Activated CD4-positive, CD25-positive, alpha-beta regulatory T cell treated with anti-CD3 and anti-CD28 coated beads, Interleukin-2, amount 50 U/mL, for 72 hours (primary cell): ENCODE measurements at places on chromosomes 5 and 9.
A peak's percentile ranks its signal among the peaks of the same experiment; 100 is the strongest.

DNA sequence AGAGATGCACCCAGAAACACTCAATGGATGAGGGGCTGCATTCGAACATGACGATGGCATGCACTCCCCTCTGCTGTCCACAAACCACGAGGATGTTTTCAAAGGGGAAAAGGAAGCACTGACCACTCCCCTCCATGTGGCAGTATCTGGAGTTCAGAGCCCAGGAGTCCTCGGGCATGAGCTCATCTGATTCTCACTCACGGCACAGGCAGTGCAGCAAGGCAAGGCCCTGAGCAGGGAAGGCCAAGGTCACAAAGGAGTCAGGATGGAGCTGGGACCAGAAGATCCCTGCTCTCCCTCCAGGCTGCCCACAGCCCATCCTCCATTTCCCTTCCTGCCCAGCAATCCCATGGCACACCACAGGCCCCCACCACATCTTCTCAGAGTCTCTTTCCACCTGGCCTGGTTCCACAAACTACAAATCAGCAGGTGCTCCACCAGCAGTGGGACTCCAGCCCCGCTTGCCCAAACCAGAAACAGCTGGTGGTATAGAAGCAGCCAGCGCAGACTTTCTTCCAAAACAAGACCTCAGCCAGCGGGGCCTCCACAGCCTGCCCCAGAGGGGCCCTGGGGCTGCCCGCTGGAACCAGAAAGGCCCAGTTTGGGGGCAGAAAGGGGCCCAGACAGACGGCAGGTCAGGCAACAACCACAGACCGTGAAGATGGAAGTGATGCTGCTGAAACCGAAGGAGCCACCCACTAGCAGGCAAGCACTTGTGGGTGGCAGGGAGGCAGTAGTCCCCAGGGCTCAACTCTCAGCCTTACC, 12.2 kb downstream of the TNIP1 start:
- DNase-seq, result no peak

- DNase-seq, result no peak
Measured at GRCh38 chr9:114178756-114179450, 23.6 kb downstream of the COL27A1 start.

GRCh38 chr9:111375817-111376564, 46.0 kb upstream of the OR2K2 start:
- no peak for DNase-seq

DNA sequence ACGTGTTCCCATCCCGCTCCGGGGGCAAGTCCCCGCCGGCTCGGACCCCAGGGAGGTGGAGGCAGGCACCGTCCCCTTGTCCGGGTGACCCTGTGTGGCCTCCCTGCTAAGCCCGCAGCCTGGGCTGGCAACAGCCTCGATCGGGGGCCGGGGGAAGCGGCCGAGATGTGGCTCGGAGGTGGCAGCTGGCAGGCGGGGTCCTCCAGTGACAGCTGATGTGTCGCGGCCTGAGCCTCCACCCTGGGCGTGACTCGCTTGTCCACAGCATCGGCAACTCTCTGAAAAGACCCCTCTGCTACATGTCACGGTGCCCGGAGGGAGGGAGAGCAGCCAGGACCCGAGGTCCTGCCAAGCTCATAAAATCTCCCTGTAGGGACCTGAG, 124.8 kb upstream of the IRX4 start:
- DNase-seq, result no peak

DNA sequence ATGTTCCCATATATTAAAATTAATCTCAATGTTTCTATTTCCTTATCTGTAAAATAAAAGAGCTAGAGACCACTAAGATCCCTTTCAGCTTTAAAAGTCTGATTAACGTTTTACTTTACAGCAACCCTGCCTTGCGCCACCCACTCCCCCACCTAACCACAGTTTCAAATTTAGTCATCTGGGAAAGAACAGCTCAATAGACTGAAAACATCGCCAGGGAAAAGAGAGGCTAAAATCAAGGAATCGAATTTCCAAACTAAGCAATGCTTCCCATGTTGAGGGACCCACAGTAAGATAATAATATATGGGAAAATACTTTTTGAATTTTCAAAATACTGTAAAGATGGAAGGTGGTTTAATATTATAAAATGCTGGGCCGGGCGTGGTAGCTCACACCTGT, 6.6 kb downstream of the SAXO1 start:
- DNase-seq, result no peak

DNA sequence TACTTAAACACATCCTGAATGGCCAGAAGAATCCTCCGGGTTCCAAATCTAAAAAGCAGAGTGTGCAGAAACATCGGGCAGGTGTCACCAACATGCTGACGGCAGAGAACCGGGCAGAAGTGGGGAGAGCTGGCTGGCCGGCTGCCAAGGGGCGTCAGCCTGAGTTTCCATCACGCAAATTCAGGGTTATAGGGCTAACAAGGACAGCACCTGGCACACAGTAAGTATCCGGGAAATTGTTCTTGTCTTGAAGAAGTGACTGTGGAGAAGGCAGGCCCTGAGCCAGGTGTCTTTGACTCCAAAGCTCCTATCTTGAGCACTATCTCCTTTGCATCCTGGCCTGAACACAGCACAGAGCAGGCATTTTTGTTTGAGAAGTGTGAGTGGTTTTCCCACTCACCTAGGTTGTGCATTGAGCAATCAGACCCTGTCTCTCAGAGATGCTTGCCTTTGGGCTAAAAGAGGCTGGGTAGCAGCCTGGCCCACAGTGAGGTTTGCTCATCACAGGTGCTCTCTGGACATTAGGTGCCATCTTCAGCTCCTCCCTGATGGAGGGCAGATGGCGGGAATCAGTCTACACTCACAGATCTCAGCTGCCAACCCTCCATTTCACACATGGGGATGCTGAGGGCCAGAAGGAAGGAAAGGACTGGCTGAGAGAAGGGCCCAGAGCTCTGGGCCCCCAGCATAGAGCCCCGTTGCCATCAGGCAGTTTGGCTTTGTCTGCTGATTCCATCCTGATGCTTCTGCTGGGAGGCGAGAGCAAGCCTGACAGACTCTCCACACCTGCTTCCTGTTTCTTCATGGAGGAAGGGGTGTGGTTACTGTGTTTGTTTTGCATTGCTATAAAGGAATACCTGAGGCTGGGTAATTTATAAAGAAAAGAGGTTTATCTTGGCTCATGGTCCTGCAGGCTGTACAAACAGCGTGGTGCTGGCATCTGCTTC, 52.8 kb downstream of the WHRN start:
- DNase-seq, result peak; percentile 43

DNA sequence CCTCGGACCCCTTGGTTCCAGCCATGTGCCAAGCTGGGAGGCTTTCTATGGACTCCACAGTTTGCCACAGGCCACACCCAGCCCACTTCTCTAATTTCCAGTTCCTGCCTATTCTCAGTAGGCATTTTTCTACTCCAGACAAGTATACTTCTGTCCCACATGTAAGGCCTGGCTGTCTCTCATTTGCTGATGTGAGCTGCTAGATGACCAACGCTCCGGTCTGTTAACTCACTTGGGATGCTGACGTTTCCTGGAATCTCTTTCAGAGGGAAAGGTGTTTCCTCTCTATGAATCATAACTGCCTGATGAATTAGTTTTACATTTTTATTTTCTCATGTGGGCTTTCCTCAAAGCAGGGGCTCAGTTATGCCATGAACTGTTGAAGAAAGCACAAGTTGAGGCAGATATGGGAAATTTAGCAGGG, 36.3 kb downstream of the ERGIC1 start:
- DNase-seq, result no peak

DNA sequence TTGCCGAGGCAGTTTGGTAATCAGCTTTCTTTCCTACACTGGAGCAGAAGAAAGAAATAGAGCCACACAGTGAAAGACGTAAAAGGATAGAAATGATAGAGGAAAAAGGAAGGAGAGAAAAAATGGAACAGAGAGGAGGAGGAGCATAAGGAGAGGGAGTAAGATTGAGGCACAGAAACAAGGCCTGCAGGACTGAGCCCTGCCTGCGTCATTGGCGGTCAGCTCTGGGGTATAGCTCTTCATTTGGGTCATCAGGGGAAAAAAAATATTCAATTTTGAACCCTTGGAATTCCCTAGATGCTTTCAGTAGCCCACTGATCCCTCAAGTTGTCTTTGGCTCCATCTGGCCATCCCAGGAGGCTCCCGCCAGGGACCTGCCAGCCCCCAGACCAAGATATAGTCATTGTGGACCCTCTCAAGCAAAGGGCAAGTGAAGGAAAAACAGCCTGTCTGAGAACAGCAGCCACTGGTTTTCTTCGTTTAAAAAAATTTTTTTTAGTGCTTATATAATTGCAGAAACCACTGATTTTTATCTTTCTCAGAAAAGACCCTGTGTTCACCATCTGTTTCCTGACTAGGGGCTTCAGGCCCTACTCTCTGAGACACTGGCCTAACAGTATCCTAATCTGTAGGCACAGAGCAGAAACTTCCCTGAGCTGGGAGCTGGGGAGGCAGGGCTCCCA, 31.3 kb upstream of the MATR3 start:
- DNase-seq, result no peak

DNA sequence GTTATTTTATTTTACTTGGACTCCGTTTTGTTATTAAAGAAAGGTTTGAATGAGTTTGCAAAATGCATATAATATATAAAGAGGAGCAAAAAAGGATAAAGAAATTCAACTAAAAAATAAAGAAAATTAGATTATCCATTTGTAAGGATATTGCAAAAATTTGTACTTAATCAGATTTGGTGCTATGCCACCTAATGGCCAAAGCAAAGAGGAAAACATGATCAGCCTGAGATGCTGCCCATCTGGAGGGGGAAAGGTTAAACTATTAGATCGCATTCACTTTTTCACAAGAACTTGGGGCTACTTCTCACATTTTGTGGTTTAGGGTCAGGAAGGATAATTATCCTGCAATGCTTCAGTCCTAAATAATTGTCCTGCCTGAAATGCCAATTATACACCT, 350.6 kb downstream of the MLLT3 start:
- no peak for DNase-seq

DNA sequence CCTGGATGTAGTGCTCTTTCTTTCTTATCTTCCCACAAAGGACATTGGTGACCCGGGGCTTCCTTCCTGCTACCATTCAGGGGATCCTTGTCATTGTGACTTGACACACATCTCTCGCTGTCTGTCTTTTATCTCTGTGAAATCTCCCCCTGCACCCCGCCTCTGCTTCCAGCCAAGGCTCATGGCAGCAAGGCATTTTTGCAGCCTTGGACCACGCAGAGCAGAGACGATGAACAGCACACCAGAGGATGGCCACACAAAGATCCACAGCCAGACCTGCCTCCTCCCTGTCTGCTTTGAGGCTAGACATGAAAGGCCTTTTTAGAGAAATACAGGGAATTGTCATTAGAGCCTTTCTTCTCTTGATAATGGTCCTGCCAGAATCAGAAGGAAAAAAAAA, 549.1 kb downstream of the CDK5RAP2 start:
- DNase-seq, result no peak

DNA sequence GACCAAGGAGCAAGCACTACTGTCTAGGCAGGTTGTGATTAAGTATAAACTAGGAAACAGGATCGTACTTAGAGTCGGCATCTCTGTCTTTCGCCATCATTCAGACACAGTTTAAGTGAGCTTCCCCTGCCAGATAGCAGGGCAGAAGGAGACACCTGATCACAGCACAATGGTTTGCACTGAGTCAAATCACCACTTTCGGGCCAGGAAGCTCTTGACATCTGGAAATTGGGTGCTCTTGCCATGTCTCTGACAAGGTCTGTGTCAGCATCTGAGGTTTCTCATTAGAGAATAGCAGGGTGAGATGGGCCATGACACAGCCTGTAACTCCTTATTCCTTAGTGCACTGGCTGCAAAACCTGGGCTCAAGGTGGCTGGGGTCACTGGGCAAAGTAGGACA, 8.3 kb downstream of the ADRB2 start:
- DNase-seq, result no peak

DNA sequence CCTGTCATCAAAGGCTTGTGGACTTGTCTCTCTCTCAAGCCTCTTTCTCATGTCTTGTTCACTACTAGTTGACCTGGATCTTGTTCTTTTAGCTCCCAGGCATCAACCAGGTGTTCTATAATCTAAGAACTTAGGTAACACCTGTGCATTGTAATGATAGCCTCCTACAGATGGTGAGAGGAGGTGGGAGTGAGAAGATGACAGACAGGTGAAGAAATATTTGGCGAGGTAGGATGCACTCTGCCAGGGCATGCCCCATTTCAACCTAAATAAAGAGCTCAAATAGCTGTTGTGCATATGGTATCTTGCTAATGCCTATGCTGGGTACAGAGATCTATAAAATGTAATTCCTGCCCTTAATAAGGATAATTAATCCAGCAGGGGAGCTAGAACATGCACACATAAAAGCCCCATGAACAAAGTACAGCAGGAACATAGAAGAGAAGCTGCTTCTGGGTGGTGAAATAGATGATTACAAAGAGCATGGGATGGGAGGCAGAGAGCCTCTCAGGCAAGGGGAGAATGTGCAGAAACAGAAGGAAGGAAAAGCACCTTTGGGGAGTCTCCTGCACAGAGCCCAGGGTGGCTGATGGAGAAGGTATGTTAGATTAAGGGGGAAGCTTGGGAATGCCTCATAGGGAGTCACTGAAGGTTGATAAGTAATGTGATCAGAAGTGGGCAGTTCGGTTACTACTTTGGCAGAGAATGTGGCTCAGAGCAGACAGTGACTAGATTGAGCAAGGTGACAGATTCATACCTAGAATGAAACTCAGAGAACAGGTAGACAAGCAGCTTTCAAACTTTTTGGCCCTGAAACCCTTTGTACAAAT, 28.0 kb upstream of the PLIN2 start:
- no peak for DNase-seq

DNA sequence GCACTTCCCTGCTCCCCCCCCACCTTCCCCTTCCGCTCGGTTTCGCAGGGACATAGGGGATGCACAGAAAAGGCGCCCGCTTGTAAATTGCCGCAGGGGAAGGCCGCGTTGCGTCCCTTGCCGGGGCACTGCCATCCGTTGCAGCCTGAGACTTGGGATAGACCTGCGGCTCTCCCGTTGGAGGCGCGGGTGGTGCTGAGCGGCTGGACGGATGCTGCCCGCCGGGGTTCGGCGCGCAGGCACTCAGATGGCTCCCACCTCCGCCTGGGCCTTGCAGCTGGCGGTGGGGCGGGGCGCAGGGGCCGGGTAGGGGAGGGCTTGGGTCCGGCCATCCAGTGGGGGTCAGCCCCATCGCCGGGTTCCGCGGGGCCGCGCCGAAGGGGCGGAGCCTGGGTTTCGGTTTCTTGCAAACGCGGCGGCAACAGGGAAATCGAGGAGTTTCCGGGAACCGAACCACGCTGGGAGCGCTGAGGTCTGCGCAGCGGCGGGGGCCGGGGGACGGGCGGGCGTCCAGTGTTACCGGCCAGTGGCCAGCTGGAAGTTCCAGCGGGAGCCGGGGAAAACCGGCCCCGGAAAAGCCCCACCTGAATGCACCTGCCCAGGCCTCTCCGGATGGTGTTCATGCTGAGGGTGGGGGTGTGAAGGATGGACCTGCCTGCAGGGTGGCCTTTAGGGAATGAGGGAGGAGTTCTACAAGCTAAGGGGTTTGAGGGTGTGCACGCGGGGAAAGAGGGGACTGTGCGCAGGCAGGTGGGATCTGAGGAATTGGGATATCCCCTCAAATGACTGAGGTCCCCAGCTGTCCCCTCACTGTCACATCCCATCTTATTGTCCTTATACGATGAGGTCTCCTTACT, 6.3 kb upstream of the IRF1 start:
- DNase-seq, result peak; percentile 74
